Upper lobe of left lung (tissue), 6 donors: ENCODE measurements at places on chromosomes 12 and 14. TPM values are rescaled to one million over a fixed set of nuclear protein-coding genes. Genes with fewer than 3 reads are reported as not detected.

DNA sequence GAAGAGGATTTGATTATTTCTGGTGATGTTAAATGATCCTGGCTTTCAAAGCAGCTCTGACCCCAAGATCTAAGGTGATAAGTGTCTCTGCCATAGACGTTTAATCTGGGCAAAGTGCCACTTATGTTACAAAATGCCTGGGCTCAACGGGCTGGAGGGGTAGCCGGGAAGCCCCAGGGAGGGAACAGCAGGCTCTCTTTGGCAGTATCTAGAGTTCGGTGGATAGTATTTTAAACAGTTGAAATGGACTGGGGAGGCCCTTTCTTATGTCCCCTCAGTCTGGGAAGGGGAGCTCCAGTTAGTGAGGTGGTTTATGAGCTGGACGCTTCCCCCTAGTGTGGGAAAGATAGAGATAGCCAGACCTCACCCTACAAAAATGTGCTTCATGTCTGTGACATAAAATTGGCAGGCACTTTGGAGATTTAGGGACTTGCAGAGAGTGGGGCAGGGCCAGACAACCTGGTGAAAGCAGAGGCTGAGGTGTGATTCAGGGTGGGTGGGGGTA lies 5.5 kb upstream of the HOXC11 start:
- H3K4me3 ChIP-seq: no peak overlapping the region
- H3K4me1 ChIP-seq: peaks cover 16% of the 10 kb centered on the region
- H3K27ac ChIP-seq: no peak overlapping the region
- H3K36me3 ChIP-seq: no peaks in the 10 kb centered on the region
- DNase-seq: no peak

DNA sequence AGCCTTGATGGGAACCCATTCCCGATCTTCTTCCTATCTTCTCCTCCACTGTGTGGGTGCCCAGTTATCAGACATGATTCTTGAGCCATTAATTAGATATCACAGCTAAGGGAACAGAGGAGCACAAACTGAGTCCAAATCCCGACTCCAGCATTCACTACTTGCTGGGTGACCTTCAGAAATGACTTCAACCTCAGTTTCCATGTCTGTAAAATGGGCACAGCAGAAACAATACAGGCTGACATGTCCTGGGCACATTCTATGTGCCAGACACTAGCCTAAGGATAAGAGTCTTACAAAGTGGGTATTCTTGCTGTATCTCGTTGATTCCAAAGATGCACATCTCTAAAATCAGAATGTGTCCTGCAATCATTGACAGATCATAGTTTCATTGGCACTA lies 128.7 kb upstream of the NOS1 start:
- no peaks in the 10 kb centered on the region for H3K27me3 ChIP-seq
- no peak overlapping the region for H3K4me3 ChIP-seq
- no peaks in the 10 kb centered on the region for H3K36me3 ChIP-seq
- H3K27ac ChIP-seq: no peak overlapping the region
- DNase-seq: no peak

GRCh38 chr14:63800083-63800482 lies 52.7 kb upstream of the SYNE2 start:
- H3K27me3 ChIP-seq: no peaks in the 10 kb centered on the region
- no peak overlapping the region for H3K27ac ChIP-seq
- H3K36me3 ChIP-seq: no peaks in the 10 kb centered on the region
- H3K4me3 ChIP-seq: no peak overlapping the region
- H3K4me1 ChIP-seq: no peaks in the 10 kb centered on the region

VPS29 gene
- 90.7 TPM for total RNA-seq

DNA sequence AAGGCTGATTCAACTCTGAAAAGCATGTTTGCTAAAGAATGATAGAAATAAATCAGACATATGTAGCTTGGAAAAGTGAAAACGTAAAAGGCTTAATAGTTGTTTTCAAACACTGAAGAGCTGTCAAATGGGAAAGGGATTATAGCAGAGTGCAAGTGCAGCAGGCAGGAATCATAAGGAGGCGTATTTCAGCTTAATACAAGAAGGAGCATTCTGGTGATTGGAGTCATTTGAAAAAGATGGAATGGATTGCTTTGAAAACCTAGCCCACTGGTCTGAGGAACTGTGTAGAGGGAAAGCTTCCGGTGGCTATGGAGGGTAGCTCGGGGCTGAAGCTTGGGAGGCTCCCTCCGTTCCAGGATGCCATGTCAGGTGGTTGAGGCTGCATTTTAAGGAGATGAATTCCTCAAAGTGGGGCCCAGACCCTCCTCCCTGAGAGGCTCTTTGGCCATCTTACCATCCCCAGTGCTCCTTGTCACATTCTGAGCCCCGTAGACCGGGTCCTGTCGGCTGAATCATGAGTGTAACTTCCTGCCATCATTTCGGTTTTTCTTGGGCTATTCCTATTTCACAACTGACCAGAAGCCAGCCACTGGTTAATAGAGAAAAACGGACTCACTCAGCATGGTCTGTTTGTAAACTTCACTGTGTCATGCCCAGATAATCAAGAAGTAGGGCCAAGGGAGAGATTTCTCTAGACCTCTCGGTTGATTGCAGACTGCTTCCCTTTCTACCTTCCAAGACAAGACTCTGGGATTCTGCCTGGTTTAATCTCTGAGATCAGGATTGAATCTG lies 6.5 kb downstream of the WNT5B start:
- no peaks in the 10 kb centered on the region for H3K27me3 ChIP-seq
- H3K4me3 ChIP-seq: no peak overlapping the region
- H3K4me1 ChIP-seq: peaks cover 9% of the 10 kb centered on the region
- no peak overlapping the region for H3K27ac ChIP-seq
- peaks cover 3% of the 10 kb centered on the region for H3K36me3 ChIP-seq
- no peak for DNase-seq

- H3K27me3 ChIP-seq: no peaks in the 10 kb centered on the region
- H3K4me3 ChIP-seq: no peak overlapping the region
- DNase-seq: no peak
- peaks cover 23% of the 10 kb centered on the region for H3K4me1 ChIP-seq
- no peaks in the 10 kb centered on the region for H3K36me3 ChIP-seq
These were observed 7.9 kb upstream of the GPR132 start for GRCh38 chr14:105072892-105073719.

ARF3 gene
- total RNA-seq: 79.0 TPM

IL31 gene
- total RNA-seq: not detected

C12orf56 gene
- not detected for total RNA-seq

SLC6A12 gene
- 7.3 TPM for total RNA-seq

DNA sequence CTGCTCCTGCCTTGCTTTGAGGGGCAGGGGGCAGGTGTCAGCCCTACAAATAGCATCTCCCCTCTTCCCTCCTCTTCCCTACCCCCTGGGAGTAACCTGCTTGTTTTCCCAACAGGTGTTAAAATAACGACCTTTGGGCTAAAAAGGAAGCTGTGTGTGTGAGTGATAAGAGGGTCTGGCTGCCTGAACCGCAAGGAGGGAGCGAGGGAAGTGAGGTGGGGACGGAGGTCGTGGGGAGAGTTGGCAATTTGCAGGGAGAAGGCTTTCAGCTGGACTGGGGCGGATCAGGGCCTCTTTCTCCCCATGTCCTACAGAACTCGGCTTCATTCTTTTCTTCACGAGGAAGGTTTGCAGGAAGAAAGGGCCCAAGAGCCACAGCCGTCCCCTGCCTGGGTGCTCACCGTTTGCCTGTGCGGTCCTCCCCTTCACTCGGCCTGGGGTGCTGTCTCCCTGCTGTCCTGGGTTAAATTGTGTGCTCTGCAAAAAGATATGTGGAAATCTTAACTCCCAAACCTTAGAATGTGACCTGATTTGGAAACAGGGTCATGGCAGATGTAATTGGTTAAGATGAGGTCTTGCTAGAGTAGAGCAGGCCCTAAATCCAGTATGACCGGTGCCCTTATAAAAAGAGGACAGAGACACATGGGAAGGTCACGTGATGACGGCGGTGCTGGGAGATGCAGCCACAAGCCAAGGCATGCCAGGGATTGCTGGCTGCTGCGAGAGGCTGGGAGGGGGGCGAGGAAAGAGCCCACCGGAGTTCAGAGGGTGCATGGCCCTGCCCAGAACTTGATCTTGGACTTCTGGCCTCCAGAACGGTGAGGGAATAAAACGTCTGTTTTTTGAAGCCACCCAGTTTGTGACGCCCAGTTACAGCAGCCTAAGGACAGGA lies 38.7 kb upstream of the NCOR2 start:
- peaks cover 28% of the 10 kb centered on the region for H3K4me1 ChIP-seq
- no peaks in the 10 kb centered on the region for H3K36me3 ChIP-seq
- no peak overlapping the region for H3K27ac ChIP-seq
- no peak for DNase-seq
- H3K27me3 ChIP-seq: no peaks in the 10 kb centered on the region
- no peak overlapping the region for H3K4me3 ChIP-seq
